Activated CD4-positive, alpha-beta T cell treated with anti-CD3 and anti-CD28 coated beads for 36 hours (primary cell): ENCODE measurements at places on chromosomes 2 and 18.
A peak's percentile ranks its signal among the peaks of the same experiment; 100 is the strongest.

DNA sequence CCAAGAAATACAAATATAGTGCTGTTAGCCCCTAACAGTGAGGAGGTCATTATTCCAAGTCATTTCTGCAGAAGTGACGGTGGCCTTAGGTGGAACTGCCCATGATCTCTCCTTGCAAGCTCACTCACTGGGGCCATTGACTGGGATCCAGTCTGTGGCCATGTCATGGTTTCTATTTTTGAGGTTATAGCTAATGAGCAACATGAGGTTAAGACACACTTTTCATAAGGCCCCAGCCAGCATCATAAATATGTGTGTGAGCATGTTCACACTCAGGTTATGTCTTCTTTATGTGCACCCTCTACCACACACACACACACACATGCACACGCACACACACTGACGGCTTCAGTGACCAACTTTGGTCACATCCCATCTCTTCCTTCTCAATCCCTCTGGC, 484 bp downstream of the AFF3 start:
- H3K4me1 ChIP-seq, result peaks cover 59% of the 10 kb centered on the region
- H3K4me3 ChIP-seq, result peak overlapping the region; percentile 88
- DNase-seq, result peak; percentile 16
- H3K36me3 ChIP-seq, result no peaks in the 10 kb centered on the region
- H3K27me3 ChIP-seq, result peaks cover 5% of the 10 kb centered on the region

DNA sequence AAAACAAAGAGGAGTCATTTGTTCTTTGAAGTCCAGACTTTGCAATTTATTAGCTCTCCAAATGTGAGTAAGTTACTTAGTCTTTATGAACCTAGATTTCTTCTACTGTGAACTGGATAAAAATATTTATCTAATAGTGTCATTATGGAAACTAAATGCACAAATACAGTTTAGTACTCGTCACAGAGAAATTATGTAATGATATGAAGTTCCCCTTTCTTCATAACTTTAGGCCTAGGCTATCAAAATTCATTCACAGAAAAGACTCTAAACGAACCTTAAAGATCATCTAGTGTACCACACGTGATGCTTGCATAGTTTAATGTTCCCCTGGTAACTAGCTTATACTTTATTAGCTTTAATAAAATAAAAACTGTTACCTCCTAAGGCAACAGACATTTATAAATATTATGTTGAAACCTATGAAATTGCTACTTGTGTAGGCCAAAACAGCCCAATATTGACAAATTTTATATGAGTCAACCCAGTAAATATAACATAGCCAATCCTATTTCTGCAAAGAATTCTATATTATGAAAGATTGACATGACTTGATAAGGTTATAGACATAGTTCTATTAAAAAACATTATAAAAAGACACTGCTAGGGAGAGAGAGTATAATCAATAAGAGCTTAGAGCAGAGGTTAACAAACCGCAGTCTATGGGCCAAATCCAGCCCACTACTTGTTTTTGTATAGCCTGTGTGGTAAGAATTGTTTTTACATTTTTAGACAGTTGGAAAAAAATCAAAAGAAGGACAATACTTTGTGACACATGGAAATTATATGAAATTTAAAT, 44.9 kb upstream of the ITPRID2 start:
- peaks cover 9% of the 10 kb centered on the region for H3K4me1 ChIP-seq
- peaks cover 3% of the 10 kb centered on the region for H3K27me3 ChIP-seq
- no peaks in the 10 kb centered on the region for H3K36me3 ChIP-seq
- no peak for DNase-seq
- H3K4me3 ChIP-seq, result no peak overlapping the region
- H3K27ac ChIP-seq, result no peak overlapping the region

DNA sequence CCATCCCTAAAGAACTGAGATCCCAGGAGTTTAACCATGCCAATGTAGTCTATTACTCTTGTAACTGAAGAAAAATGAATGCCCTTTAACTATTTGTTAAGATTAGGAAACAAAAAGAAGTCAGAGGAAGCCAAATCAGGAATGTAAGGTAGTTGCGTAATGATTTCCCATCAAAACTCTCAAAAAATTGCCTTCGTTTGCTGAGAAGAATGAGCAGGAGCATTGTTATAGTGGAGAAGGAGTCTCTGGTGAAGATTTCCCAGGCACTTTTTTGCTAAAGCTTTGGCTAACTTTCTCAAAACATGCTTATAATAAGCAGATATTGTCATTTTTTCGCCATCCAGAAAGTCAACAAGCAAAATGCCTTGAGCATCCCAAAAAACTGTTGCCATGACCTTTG, 224.0 kb upstream of the SIX2 start:
- no peak overlapping the region for H3K27ac ChIP-seq
- peaks cover 11% of the 10 kb centered on the region for H3K27me3 ChIP-seq
- H3K36me3 ChIP-seq, result no peaks in the 10 kb centered on the region
- peaks cover 6% of the 10 kb centered on the region for H3K4me1 ChIP-seq
- no peak for DNase-seq
- H3K4me3 ChIP-seq, result no peak overlapping the region

- no peak for DNase-seq
- no peak overlapping the region for H3K4me3 ChIP-seq
- no peak overlapping the region for H3K27ac ChIP-seq
- no peaks in the 10 kb centered on the region for H3K4me1 ChIP-seq
- H3K27me3 ChIP-seq, result no peaks in the 10 kb centered on the region
These were observed 240.9 kb upstream of the GULP1 start for GRCh38 chr2:188050726-188051125.

DNA sequence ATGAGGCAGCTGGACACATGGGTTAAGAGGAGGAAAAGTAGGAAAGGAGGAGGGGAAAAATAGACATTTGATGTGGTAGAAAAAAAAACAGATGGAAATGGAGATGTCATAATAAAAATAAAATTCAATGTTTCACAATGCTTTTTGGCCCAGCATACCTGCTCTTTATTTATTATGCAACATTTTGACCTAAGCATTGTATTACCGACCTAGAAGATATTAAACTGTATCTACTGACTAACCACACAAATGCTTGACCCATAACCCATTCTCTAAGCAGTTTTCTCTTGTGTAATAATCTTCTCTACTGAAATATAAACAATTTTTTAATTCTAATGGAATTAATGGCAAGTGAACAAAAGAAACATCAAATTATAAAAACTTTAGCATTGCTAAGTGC, 362.3 kb downstream of the FBXO15 start:
- no peaks in the 10 kb centered on the region for H3K4me1 ChIP-seq
- DNase-seq, result no peak
- H3K27me3 ChIP-seq, result peaks cover 3% of the 10 kb centered on the region
- no peaks in the 10 kb centered on the region for H3K36me3 ChIP-seq

- peaks cover 3% of the 10 kb centered on the region for H3K27me3 ChIP-seq
- H3K27ac ChIP-seq, result no peak overlapping the region
- H3K4me3 ChIP-seq, result no peak overlapping the region
- no peaks in the 10 kb centered on the region for H3K4me1 ChIP-seq
These were observed 50.2 kb downstream of the AGAP1 start for GRCh38 chr2:235543851-235544688.

DNA sequence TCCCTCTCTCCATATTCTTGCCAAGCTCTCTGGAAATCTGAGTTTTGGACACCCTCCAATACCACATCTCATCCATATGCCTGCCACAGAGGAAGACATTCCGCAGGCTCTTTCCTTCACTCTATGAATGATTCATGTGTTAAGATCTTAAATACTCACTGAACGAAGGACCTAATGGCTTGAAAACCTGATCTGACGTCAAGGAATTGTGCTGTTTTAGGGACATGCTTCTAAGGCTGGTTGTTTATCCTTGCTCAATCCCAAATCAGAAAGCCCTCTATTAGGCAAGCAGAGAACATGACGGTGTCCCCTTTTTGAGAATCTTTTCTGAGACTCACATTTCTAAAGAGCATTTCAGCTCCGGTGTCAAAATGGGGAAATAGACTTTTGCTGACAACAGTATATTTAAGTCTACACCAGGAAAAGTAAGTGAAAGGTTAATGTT, 83.7 kb upstream of the GALNT5 start:
- DNase-seq, result no peak
- no peaks in the 10 kb centered on the region for H3K36me3 ChIP-seq
- H3K4me3 ChIP-seq, result no peak overlapping the region
- H3K27me3 ChIP-seq, result peaks cover 4% of the 10 kb centered on the region
- H3K27ac ChIP-seq, result no peak overlapping the region

DNA sequence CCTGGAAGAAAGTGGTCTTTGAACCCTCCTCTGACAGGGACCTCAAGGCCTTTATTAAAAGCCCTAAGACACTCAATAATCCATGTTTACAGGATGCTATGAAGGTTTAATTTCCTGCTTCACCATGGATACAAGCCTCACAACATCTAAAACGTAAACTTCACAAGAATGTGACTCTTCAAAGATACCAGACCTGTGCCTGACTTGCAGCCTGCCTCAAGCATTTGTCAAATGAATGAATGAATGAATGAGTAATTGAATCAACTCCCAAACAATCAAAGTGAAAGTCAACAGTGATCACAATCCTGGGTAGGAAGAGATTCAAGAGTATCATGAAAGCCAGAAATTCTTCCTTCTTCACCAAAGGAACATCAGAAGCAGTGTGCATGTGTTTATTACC, 30.4 kb downstream of the KLF7 start:
- H3K36me3 ChIP-seq, result peaks cover 21% of the 10 kb centered on the region
- DNase-seq, result peak; percentile 17
- H3K27me3 ChIP-seq, result no peaks in the 10 kb centered on the region

DNA sequence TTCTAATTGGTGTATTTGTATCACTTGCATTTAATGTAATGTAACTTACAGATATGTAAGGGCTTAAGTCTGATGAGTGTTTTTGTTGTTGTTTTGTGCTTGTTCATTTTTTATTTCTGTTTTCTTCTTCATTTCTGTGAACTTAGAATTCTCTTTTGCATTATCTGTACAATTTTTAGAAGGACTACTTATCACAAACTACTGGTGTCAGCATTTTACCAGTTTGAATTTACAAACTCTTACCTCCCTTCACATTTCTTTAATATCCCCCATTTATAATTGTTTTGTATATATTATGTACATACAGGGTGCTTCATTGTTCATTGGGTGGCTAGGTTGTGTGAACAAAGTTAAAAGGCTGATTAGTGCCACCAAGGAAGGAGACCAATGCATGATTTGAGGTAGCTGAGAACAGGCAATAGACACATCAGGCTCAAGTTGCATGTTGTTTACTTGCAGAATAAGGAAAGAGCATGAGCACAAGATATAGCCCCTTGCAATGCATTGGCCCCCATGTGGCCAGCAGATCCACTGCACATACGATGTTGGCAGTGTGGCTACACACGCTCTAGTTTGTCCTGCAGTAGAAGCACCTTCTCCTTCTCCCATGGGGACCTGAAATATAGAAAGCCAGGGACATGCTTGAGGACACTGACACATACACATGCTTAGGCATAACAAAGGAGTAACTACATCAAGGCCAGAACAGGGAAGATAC, 198.2 kb downstream of the CD8B2 start:
- H3K27ac ChIP-seq, result no peak overlapping the region
- no peaks in the 10 kb centered on the region for H3K4me1 ChIP-seq
- H3K27me3 ChIP-seq, result peaks cover 14% of the 10 kb centered on the region
- H3K4me3 ChIP-seq, result no peak overlapping the region
- DNase-seq, result no peak

DNA sequence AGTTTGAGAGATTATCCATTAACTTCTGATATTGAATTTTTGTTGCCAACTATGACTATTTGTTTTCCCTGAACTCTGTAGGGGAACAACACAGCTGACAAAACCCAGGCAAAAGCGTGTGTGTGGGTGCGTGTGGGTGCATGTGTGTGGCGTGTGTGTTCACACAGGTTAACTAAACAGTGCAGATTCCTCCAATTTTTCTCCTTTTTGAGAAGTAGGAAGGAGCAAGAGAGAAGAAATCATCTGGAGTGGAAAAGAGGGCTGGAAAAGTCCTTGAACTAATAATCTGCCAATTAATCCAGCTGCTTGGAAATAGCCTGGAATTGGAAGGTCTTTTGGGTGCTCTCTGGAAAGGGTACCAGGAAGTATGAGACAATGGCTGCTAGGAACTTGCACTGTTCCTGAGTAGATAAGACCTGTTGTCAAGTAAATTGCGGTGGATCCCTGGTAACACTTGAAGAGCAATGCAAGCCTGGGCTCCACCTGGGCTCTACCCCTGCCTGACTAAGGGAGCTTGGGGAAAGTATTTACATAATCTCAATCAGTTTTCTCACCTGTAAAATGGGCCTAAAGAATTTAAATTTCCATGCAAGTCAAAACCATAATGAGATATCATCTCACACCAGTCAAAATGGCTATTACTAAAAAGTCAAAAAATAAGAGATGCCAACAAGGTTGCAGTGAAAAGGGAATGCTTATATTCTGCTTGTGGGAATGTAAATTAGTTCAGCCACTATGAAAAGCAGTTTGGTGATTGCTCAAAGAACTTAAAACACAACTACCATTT, 40.5 kb upstream of the IL1R1 start:
- H3K27me3 ChIP-seq, result peaks cover 11% of the 10 kb centered on the region
- DNase-seq, result no peak
- H3K4me3 ChIP-seq, result no peak overlapping the region
- H3K27ac ChIP-seq, result no peak overlapping the region
- peaks cover 11% of the 10 kb centered on the region for H3K36me3 ChIP-seq

GRCh38 chr2:78644854-78645253, 380.6 kb upstream of the REG3G start:
- no peaks in the 10 kb centered on the region for H3K27me3 ChIP-seq
- no peak overlapping the region for H3K4me3 ChIP-seq
- H3K36me3 ChIP-seq, result no peaks in the 10 kb centered on the region
- no peaks in the 10 kb centered on the region for H3K4me1 ChIP-seq
- no peak for DNase-seq

GRCh38 chr2:10790228-10790973, 22.2 kb downstream of the PDIA6 start:
- peak; percentile 53 for DNase-seq
- peaks cover 32% of the 10 kb centered on the region for H3K4me1 ChIP-seq
- H3K27ac ChIP-seq, result peak overlapping the region; percentile 72
- H3K36me3 ChIP-seq, result peaks cover 77% of the 10 kb centered on the region
- H3K27me3 ChIP-seq, result no peaks in the 10 kb centered on the region

- H3K27ac ChIP-seq, result peak overlapping the region; percentile 85
- H3K27me3 ChIP-seq, result no peaks in the 10 kb centered on the region
- no peak overlapping the region for H3K4me3 ChIP-seq
These were observed 28.9 kb downstream of the LPIN2 start for GRCh38 chr18:2984091-2984490.

- no peak for DNase-seq
- H3K4me3 ChIP-seq, result no peak overlapping the region
- H3K36me3 ChIP-seq, result peaks cover 3% of the 10 kb centered on the region
- no peak overlapping the region for H3K27ac ChIP-seq
These were observed 92.3 kb upstream of the TANK start for GRCh38 chr2:161067846-161068350.

- peaks cover 16% of the 10 kb centered on the region for H3K4me1 ChIP-seq
- no peak overlapping the region for H3K27ac ChIP-seq
- no peaks in the 10 kb centered on the region for H3K27me3 ChIP-seq
- no peak overlapping the region for H3K4me3 ChIP-seq
- no peaks in the 10 kb centered on the region for H3K36me3 ChIP-seq
These were observed 114.7 kb downstream of the DNAH6 start for GRCh38 chr2:84631047-84631446.

GRCh38 chr2:161077367-161078210, 82.6 kb upstream of the TANK start:
- H3K27ac ChIP-seq, result peak overlapping the region; percentile 88
- H3K4me1 ChIP-seq, result peaks cover 44% of the 10 kb centered on the region
- DNase-seq, result peak; percentile 85
- no peaks in the 10 kb centered on the region for H3K27me3 ChIP-seq
- H3K4me3 ChIP-seq, result peak overlapping the region; percentile 42
